ENCODE measurements at places on chromosomes 6 and 20. TPM values are rescaled to one million over a fixed set of nuclear protein-coding genes. Genes with fewer than 3 reads are reported as not detected.

DNA sequence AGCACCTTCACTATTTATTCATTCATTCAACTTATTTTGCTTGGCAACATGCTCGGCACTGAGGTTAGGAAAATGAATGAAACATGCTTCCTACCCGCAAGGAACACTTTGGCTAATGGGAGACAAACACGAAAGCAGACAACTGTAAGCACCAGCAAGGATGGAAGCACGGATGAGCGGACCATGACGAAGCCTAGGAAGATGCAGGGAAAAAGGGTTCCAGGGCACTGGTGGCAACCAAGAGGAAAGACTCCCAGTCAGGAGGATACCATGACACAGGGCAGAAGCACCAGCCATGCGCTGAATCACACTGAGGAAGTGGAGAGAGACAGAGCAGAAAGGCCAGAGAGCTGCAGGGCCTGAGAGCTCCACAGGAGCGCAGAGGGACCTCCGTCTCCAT, 9.8 kb downstream of the PDE10A start:
- H3K4me3 ChIP-seq, result no peak overlapping the region
- DNase-seq, result no peak
- H3K27me3 ChIP-seq, result no peaks in the 10 kb centered on the region
- H3K4me1 ChIP-seq, result no peaks in the 10 kb centered on the region
- no peaks in the 10 kb centered on the region for H3K36me3 ChIP-seq
- no peak overlapping the region for H3K27ac ChIP-seq

GRCh38 chr20:64279826-64280459, 24.4 kb downstream of the PCMTD2 start:
- DNase-seq, result no peak
- peaks cover 5% of the 10 kb centered on the region for H3K36me3 ChIP-seq
- no peak overlapping the region for H3K27ac ChIP-seq

DNA sequence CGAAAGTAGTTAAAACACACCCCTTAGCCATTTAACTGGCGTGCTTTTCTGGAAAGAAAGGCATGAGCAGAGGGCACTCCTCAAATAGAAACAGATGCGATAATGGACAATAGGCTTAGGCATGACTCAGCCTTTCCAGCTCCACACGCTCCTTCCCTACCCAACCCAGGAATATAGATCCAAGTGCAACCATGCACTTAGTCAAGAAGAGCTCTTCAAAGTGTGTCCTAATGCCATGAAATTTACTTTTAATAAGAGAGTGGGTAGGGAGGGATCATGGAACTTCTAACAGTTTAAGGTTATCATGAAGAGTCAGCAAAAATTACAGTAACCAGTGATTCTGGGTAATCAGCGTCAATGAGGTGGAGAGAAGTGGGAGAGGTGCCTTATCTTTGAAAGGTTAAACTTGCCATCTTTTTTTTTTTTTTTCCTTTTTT, 2.4 kb upstream of the EFHC1 start:
- H3K36me3 ChIP-seq, result no peaks in the 10 kb centered on the region
- no peaks in the 10 kb centered on the region for H3K27me3 ChIP-seq
- no peak for DNase-seq

GRCh38 chr6:28900577-28901256, 23.1 kb downstream of the TRIM27 start:
- H3K27me3 ChIP-seq, result no peaks in the 10 kb centered on the region
- H3K4me3 ChIP-seq, result no peak overlapping the region
- peaks cover 52% of the 10 kb centered on the region for H3K36me3 ChIP-seq

GRCh38 chr6:35470663-35471120, 2.5 kb downstream of the RPL10A start:
- peaks cover 25% of the 10 kb centered on the region for H3K36me3 ChIP-seq
- H3K4me3 ChIP-seq, result no peak overlapping the region
- no peak overlapping the region for H3K27ac ChIP-seq
- H3K4me1 ChIP-seq, result peaks cover 50% of the 10 kb centered on the region
- no peaks in the 10 kb centered on the region for H3K27me3 ChIP-seq
- no peak for DNase-seq

DNA sequence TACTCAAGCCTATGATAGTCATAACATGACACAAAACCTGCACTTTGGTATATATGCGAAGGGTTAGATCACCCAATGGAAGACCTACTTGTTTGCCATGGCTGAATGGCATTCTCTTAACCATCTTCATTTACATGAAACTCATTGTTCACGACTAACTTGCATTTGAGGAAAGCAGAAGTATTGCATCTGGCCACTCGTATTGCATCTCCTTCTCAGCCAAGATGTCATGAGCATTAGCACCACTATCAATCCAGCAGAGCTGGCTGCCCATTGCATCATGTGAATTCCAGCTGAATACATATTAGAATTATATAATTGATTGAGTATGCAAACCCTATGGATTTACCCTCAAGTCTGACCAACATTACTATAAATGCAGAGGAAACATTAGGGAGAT, 390.2 kb downstream of the LAMA2 start:
- H3K36me3 ChIP-seq, result no peaks in the 10 kb centered on the region
- H3K4me1 ChIP-seq, result no peaks in the 10 kb centered on the region
- H3K27me3 ChIP-seq, result no peaks in the 10 kb centered on the region
- no peak overlapping the region for H3K27ac ChIP-seq

DNA sequence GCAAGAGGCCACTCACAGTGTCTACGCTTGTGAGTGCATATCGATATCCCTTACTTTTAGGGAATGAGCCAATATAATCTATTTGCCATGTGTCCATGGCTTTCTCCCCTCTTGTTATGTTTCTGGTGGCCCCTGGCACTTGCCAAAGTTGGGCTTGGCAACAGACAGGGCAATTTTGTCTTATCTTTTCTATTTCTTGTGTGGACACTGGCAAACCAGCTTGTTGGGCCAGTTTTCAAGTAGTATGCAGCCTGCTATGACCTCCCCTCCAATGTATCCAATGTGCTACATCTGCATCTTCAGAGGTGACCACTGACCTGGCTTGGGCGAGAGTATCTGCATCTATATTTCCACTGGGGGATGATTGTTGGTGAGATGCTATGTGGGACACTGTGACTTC, 29.2 kb downstream of the GSTA2 start:
- no peaks in the 10 kb centered on the region for H3K27me3 ChIP-seq
- H3K4me1 ChIP-seq, result no peaks in the 10 kb centered on the region
- H3K36me3 ChIP-seq, result no peaks in the 10 kb centered on the region
- no peak overlapping the region for H3K27ac ChIP-seq
- no peak for DNase-seq
- H3K4me3 ChIP-seq, result no peak overlapping the region

DNA sequence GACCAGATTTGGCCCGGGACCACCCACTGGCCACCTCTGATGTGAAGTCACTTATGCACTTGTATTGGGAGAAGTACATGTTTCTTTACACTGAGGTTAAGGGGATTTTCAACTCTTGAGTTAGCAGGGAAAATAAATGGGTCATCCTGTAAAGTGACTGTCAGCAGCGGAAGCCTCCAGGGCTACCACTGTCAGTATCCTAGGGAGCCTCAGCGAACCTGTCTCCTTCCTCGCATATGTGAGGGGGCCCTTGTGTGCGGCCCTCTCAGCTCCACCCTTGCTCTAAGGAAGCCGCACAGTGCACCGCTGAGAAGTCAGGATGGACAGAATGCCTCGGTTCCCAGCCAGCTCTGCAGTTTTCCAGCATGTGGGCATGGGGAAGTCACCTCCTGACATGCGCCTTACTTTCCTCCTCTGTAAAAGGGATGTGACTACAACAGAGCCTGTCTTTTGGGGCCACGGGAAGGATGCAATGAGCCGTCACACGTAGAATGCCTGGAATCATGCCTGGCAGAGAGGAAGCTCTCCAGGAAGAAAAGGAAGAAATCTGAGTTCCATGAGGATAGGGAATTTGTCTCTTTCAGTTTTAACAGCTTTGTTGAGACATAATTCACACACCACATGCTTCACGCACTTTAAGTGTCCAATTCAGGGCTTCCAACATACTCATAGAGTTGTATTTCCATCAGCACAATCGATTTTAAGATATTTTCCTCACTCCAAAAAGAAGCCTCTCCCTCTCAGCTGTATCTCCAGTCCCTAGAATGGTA, 115.4 kb downstream of the SYCP2 start:
- H3K27me3 ChIP-seq, result no peaks in the 10 kb centered on the region
- H3K4me1 ChIP-seq, result no peaks in the 10 kb centered on the region
- H3K36me3 ChIP-seq, result no peaks in the 10 kb centered on the region
- H3K4me3 ChIP-seq, result no peak overlapping the region

- no peaks in the 10 kb centered on the region for H3K36me3 ChIP-seq
- no peak for DNase-seq
- no peaks in the 10 kb centered on the region for H3K27me3 ChIP-seq
- no peak overlapping the region for H3K27ac ChIP-seq
These were observed 76.1 kb upstream of the PRL start for GRCh38 chr6:22372922-22373321.

DNA sequence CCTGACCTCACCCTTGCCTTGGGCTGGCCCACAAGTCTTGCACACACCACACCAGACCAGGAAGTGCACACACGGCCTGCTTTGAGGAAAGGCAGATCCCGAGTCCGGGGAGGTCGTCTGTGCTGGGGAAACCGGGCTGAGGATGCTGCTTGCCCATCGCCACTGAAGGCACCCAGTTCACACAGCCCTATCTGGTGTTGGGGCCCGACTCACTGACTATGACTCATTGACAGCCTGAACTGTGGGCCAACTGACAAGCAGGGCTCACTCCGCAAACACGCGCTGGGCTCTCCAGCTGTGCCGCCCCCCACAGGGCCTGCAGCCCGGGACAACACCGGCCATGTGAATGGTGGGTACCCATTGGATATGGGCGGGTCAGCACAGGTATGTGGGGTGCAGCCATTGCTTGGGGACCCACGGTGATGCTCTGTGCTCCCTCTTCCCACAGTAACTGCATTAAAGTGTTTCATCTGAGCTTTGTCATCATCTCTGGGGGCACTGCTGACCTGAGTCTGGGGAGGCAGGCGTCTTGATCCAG, 1.6 kb downstream of the SAMD10 start:
- DNase-seq, result no peak
- H3K4me3 ChIP-seq, result no peak overlapping the region
- no peaks in the 10 kb centered on the region for H3K27me3 ChIP-seq
- no peak overlapping the region for H3K27ac ChIP-seq

- H3K4me3 ChIP-seq, result peak overlapping the region; percentile 80
- DNase-seq, result no peak
- peak overlapping the region; percentile 97 for H3K27ac ChIP-seq
These were observed 1.5 kb downstream of the C6orf47 start for GRCh38 chr6:31658983-31659648.

- no peak for DNase-seq
- H3K27ac ChIP-seq, result no peak overlapping the region
- H3K4me1 ChIP-seq, result no peaks in the 10 kb centered on the region
- no peaks in the 10 kb centered on the region for H3K27me3 ChIP-seq
- no peak overlapping the region for H3K4me3 ChIP-seq
These were observed 862.3 kb upstream of the FLRT3 start for GRCh38 chr20:15199698-15200097.

DNA sequence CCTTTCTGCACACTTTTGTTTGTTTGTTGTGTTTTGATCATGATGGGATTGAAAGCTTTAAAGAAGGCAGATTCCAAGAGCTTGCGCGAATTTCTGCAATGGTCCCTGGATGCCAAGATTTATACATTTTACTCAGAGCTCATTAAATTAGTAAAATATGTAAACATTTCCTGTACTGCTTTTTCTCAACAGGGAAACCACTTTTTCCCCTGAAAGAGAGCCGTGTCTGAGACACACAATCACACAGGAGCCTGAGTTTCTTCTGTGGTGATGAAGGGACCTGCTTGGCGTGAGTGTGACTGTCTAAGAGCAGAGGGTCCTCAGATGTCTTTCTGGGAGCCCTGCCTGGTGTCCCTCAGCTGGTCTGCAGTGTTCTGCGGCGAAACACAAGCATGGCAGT, 12.1 kb upstream of the TAGAP start:
- H3K4me3 ChIP-seq, result no peak overlapping the region
- H3K4me1 ChIP-seq, result no peaks in the 10 kb centered on the region
- H3K27me3 ChIP-seq, result no peaks in the 10 kb centered on the region

DNA sequence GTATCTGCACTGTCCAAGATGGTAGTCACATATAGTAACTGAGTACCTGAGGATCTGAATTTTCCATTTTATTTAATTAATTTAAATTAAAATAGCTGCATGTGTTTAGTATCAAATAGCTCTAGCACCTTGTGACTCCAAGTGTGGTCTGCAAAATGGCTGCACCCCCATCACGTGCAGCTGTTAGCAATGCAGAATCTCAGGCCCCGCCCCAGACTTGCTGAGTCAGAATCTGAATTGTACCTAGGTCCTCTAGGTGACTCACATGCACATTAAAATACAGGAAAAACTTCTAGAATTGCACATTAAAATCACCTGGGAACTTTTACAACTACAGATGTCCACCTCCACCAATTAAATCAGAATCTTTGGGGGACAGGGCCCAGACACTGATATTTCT, 19.2 kb upstream of the FAM83C start:
- no peaks in the 10 kb centered on the region for H3K27me3 ChIP-seq
- no peak overlapping the region for H3K4me3 ChIP-seq
- H3K27ac ChIP-seq, result no peak overlapping the region
- no peak for DNase-seq

DNA sequence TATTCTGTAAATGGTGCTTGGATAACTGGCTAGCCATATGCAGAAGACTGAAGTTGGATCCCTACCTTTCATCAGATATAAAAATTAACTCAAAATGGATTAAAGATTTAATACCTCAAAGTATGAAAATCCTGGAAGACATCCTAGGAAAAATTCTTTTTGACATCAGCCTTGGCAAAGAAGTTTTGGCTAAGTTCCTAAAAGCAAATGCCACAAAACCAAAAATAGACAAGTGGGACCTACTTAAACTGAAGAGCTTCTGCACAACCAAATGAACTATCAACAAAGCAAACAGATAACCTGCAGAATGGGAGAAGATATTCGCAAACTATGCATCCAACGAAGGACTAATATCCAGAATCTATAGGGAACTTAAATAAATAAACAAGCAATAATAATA, 60.3 kb upstream of the RIPPLY2 start:
- H3K27me3 ChIP-seq, result no peaks in the 10 kb centered on the region
- H3K4me3 ChIP-seq, result no peak overlapping the region
- no peaks in the 10 kb centered on the region for H3K4me1 ChIP-seq
- no peaks in the 10 kb centered on the region for H3K36me3 ChIP-seq
- DNase-seq, result no peak

DNA sequence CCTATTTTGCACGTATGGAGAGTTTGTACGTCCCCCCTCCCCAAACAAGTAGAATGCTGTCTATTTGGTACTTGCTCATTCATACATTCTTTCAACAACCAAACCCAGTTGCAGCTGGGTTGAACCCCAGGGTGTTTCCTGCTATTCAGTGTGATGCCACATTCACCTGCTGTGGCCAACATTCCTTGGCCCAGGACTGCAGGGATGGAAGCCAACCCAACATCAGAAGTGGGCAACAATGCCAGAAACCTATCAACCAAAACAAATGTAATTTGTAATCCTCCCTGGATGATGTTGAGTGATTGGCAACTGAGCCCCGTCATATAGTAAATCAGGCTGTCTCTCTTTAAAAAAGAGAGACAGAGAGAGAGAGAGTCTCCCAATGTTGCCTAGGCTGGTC, 8.9 kb downstream of the NT5E start:
- H3K36me3 ChIP-seq, result no peaks in the 10 kb centered on the region
- peaks cover 34% of the 10 kb centered on the region for H3K4me1 ChIP-seq
- DNase-seq, result no peak
- no peak overlapping the region for H3K4me3 ChIP-seq

- no peak overlapping the region for H3K27ac ChIP-seq
- DNase-seq, result no peak
- H3K36me3 ChIP-seq, result no peaks in the 10 kb centered on the region
- no peak overlapping the region for H3K4me3 ChIP-seq
- H3K27me3 ChIP-seq, result no peaks in the 10 kb centered on the region
These were observed 375.6 kb downstream of the BCKDHB start for GRCh38 chr6:80482056-80482455.

The SCUBE3 gene
- total RNA-seq, result 32.8 TPM

The PI3 gene
- not detected for total RNA-seq

The BMP7 gene
- total RNA-seq, result not detected

The EPPIN gene
- total RNA-seq, result not detected
